Activated naive CD4-positive, alpha-beta T cell treated with anti-CD3 and anti-CD28 coated beads for 36 hours (primary cell): ENCODE measurements at places on chromosomes 2 and 18.

GRCh38 chr2:25494616-25495015 lies 152.9 kb upstream of the DNMT3A start:
- DNase-seq: no peak

- DNase-seq: no peak
These were observed 487.4 kb upstream of the CELF4 start for GRCh38 chr18:38052879-38053590.

DNA sequence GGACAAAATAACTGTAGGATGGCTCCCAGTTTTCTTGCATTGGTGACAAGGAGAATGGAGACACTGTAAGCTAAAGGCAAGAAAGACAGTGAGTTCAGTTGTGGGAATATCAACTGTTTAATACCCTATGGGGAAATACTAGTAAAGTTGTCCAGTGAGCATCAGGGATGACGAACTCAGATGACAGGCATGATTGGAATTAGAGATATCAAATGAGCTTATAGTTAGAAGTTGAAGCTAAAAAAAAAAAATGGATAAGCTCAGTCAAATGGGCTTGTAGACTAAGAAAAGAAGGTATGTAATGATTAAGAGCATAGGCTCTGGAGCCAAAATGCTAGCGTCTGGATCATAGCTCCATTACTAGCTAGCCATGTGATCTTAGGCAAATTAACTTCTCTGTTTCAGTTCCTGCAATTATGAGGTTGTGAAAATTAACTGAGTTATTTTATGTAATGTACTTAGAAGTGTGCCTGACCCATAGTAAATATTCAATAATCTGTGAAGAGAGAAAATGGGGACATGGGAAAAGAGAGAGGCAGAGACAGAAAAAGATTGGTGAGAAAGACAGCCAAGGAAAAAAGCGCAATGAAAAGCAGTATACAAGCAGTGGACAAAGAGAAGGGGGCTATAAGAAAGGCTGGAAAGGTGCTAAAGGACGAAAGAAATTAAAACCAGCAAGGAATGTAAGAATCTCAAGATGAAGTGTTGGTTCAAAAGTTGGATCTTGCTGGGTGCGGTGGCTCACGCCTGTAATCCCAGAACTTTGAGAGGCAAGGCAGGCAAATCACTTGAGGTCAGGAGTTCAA lies 95.7 kb upstream of the SLC39A10 start:
- DNase-seq: no peak

DNA sequence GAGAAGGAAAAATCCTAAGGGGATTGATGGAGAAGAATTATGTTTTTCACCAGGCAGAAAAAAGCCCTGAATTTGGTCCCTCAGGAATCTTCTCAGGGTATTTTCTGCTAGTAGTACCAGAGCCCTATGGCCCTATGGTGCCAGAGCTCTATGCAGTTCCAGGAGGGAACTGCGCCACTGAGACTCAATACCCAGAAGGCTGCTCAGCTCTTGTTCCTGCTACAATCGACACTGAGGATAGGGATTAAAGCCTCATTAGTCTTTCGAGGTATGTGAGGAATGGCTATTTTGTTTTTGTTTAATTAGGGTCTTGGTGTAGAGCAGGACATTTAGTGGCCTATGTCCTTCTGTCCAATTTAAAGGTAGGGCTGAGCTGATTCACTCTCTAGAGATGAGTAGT lies 21.7 kb upstream of the PPP3R1 start:
- no peak for DNase-seq

GRCh38 chr18:63070767-63071502 lies 248.6 kb downstream of the BCL2 start:
- DNase-seq: no peak

DNA sequence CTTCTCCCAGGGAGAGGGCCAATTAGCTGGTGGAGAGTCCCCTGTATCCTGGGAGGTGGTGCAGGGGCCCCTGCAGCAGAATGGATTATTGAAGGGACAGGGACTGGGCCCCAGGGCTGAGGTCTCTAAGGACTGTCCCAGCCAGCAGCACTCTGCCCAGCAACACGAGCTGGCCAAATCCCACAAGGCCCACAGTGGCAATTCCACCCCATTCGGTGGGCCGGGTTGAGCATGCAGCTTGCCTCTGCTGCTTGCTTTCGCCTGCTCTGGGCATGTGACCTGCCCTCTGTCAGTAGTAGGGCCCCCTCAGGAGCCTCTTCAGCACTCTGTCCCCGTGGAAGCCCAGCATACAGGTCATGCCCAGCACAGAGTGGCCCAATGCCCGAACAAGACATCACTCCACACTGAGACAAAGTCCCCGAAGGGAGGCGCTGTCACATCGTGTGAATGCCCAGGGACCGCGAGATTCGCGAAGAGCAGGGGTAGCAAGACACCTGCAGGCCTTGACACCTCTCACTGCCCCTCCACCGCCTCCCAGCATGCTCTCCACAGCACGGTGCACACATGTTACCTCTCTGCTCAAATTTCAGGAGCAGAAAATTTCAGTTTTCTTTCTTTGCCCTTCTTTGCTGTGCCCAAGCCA lies 65.4 kb downstream of the CRACDL start:
- DNase-seq: no peak

DNA sequence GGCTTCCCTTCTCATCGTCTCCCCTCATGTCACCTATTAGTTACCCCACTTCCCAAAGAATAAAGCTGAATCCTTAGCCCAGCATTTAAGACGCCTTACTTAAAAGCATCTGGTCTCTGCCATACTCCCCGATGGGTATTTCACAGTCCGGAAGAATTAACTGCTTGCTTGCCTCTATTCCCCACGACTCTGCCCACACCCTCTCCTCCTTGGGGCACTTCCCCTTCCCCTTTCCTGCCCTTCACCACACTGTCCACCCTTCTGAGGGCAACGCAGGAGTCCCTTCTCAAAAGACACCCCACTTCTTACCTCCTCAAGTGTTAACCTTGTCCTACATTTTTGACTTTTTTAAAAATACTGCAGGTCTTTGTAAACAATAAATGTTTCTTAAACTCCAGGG lies 60.1 kb upstream of the RMP24 start:
- DNase-seq: no peak

- no peak for DNase-seq
These were observed 33.5 kb upstream of the CERS6 start for GRCh38 chr2:168422584-168422983.

- no peak for DNase-seq
These were observed 47.4 kb upstream of the SMAD7 start for GRCh38 chr18:48997985-48998831.

DNA sequence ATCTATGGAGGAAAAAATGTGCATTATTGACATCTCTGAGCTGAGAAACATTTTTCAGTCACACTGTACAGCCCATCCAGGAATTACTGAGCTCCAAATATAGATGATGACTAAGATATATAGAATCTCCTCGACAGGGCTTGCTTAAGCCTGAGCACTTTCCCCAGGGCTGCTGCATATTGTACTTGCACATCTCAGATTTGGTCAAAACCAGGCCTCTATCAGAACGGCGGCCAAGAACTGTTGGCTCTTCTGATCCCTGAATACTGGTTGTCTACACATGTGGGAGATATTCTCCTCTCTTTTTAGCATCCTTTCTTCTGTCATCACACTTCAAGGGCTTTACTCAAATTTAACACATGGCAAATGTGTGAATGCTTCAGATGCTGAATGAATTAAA lies 201.5 kb upstream of the SLC35G4 start:
- no peak for DNase-seq

- DNase-seq: no peak
These were observed 46.9 kb upstream of the GREB1L start for GRCh38 chr18:21194871-21195771.

- DNase-seq: no peak
These were observed 89.5 kb upstream of the NCK2 start for GRCh38 chr2:105655244-105655643.

DNA sequence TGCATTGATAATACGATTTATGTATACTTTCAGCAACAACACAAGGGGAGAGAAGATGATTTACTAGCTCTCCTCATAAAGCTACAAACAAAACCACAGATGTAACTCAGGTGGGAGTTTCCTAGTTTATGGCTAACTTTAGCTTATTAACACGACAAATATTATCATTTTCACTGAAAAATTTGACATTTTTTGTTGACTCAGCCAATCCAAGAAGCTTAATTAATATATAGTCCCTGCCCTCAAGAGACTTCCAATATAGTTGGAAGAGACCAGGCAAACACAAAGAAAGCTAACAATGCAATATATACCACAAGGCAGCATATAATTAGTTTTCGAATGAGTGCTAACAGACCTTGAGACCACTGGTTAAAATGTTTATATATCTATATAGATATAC lies 775 bp downstream of the WDR12 start:
- DNase-seq: no peak

DNA sequence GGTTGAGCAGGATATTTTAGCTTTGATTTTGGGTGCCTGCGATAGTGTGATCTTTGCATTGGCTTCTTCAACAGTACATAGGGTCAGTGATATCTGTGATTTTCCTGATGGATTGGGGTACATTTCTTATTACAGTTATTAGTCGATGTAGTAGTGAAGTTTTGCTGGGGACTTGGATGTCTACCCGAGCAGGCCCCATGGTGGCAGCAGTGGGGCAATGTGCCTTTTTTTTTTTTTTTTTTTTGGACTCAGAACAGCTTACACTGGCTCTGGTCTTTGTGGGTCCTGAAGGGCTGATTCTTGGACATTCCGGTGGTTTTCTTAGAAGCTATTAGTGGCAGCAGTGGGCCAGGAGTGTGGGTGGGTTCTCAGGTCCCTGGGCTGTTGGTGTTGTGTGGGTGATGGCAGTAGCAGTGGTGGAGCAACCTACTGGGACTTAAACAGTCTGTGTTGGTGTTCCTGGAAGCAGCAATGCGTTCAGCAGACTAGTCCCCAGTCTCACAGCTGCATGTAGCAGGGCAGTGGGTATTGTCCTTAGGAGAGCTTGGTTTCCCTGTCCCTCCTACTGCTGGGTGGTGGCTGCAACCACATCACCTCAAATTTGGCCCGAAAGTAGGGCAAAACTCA lies 53.7 kb upstream of the SLC4A10 start:
- no peak for DNase-seq

DNA sequence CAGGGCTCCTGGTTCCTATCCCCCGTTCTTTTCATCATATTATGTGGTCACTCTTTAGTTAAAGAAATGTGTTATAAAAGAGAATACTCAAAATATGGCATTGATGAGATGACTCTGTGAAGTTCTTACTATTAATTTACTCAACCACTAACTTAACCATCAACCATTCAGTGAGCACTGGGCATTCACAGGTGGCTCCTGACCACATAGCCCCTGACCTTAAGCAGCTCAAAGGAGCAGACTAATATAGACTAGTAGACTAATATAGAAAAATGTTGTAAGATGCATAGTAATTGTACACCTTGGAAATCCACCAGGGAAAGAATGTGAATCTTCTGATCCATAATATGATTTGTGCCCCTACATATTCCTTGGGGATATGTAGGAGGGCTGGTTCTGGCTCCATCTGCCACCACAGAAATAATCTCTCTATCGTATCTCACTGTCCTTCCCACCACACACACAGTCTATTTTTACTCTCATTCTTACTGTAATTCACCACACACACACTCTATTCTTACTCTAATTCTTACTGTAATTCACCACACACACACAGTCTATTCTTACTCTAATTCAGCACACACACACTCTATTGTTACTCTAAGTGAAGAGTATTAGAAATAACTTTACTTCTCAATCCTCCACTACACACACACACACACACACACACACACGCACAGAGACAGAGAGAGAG lies 188.9 kb upstream of the ITGA4 start:
- no peak for DNase-seq

DNA sequence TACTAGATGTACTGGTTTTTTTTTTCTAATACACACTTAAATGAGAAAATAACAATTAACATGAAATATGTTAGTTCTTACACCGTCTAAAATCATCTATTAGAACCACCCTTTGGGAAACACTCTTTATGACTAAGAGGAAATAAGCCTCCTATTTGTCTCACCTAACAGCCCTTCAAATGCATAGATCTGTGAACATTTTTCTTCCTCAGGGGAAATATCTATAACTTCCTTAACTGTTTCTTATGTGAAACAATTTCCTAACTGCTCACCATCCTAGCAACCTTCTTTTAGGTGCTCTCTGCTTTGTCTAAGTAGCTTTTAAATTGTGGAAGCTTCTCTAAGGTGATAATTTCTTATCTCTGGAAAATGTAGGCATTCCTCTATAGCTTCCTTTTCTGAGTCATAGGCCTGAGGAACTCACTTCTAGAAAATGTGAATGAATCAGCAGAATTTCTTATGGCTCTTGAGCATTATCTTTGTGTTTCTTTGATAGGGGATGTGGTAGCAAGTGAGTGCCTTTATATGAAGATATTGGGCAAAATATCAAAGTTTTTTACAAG lies 56.1 kb downstream of the CNTNAP5 start:
- no peak for DNase-seq

- DNase-seq: no peak
These were observed 92.6 kb downstream of the ITGB1BP1 start for GRCh38 chr2:9330612-9331270.

DNA sequence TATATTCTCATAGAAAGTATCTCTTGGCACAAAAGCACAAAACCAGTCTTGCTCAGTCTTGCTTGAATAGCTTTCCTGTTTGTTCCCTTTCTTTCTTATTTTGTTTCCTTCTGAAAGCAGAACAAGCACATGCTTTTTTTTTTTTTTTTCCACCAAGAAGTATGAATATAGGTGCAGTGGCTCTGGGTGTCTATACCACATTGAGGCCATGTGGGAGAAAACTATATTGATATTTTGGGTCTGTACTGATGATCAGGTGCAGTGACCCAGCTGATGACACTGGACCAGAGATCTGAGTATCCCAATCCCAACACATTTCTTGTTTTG lies 28.7 kb downstream of the GEMIN6 start:
- no peak for DNase-seq

GRCh38 chr2:133821107-133821760 lies 253.0 kb upstream of the NCKAP5 start:
- DNase-seq: no peak

DNA sequence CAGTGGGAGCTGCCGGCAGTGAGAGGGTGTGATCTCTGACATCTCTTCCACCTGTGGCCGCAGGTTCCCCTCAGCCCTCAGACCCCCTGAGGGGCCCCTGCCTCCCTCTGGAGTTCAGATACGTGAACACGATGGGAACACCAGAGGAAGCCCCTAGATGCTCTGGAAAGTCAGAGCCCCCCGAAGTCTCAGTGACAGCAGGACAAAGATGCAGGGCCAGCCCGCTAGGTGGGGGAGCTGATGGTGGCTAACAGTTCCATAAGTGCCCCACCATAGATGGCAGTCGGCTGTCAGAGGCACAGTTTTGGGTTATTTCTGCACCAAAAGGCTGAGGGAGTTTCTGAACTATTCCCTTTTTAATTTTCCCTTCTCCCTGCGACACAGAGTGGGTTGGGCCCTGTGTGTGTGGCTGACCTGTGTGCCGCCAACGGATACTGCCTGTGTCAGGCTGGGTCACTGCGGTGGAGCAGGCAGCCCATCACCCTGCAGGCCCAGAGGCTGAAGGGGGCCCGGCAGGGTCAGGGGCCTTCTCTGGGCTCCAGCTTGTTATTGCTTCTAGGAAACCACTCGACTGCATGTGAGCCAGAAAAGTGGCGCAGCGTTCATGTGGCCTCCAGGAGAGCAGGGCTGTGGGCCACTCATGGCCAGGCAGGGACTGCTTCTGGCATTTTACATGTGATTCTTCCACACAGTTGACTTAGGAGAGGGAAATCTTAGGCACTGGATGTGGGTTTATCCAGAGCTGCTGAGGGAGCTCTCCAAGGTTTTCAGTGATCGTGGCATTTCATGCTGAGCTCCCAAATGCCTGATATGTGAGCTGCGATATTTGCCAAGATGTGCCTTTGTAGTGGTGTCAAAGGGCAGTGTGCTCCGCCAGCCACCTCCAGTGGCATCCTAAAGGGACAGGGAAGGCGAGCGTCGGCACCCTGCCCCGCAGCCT lies 225.1 kb downstream of the SH3RF3 start:
- no peak for DNase-seq
